Sigmoid colon (tissue), 7 donors: ENCODE measurements at places on chromosomes 5 and 9. TPM values are rescaled to one million over a fixed set of nuclear protein-coding genes. Genes with fewer than 3 reads are reported as not detected.

DNA sequence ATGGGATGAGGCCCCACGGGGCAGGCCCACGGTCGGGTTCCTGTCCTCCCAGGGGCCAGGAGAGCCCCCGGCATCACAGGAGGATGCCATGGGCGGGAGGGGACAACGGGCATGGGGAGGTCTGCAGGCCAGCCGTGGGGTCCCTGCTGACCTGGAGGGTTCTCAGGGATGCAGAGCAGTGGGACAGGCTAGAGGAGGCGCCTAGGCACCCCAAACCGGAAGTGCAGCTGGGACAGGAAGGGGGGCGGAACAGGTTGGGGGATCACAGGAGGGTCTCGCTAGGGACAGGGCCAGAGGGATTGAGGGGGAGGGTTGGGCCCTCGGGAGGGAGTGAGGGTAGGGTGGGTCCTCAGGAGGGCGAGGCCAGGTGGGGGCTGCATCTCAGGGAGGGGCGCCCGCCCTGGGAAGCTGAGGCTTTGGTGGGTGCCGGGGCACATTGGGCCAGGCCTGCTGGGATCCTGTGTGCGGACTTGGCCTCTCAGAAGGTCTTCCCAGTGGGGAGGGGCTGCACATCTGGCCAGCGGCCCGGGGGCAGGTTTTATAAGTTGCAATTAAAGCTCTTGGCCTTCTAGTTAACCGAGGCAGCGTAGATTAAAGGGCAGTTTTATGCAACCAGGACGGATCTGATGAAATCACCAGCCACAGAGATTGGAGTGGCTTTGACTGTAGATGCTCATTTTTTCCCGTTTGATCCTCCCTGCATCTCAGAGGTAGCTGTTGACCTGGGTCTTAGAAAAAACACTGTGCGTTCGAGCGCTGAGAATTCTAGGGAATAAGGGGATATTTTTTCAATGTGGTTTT is 20.1 kb downstream of the NKD2 start:
- no peaks in the 10 kb centered on the region for H3K27me3 ChIP-seq
- DNase-seq: peak; percentile 59
- H3K27ac ChIP-seq: no peak overlapping the region
- H3K36me3 ChIP-seq: no peaks in the 10 kb centered on the region

DNA sequence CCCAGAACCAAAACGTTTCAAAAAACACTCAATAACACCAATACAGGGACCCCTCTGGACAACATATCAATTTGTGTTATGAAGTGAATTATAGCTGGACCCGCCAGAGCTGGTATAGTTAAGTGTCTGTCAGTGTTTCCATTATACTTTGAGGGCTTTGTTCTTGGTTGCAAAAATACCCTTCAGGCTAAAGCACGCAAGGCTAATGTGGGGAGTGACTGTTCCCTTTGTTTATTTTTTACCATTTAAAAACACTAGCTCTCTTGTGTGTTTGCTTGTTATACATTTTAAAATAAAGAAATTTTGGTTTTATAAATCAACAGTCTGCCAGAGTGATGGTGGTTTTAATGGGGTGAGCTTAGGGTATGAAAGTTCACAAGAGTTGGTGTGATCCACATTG is 859.5 kb downstream of the PTPRD start:
- DNase-seq: no peak
- H3K4me3 ChIP-seq: no peak overlapping the region
- no peaks in the 10 kb centered on the region for H3K27me3 ChIP-seq

GRCh38 chr5:173324115-173325001 is 3.9 kb downstream of the STC2 start:
- peaks cover 11% of the 10 kb centered on the region for H3K27me3 ChIP-seq
- H3K36me3 ChIP-seq: no peaks in the 10 kb centered on the region
- H3K27ac ChIP-seq: peak overlapping the region; percentile 85
- no peaks in the 10 kb centered on the region for H3K4me1 ChIP-seq
- no peak overlapping the region for H3K4me3 ChIP-seq

GRCh38 chr5:93626801-93627200 is 43.8 kb downstream of the NR2F1 start:
- no peaks in the 10 kb centered on the region for H3K4me1 ChIP-seq
- no peak for DNase-seq
- no peak overlapping the region for H3K4me3 ChIP-seq
- no peak overlapping the region for H3K27ac ChIP-seq
- H3K36me3 ChIP-seq: no peaks in the 10 kb centered on the region

- no peak overlapping the region for H3K4me3 ChIP-seq
- no peaks in the 10 kb centered on the region for H3K27me3 ChIP-seq
- H3K36me3 ChIP-seq: peaks cover 23% of the 10 kb centered on the region
- H3K4me1 ChIP-seq: no peaks in the 10 kb centered on the region
Measured at GRCh38 chr9:96487949-96488348, 38.0 kb downstream of the HABP4 start.

DNA sequence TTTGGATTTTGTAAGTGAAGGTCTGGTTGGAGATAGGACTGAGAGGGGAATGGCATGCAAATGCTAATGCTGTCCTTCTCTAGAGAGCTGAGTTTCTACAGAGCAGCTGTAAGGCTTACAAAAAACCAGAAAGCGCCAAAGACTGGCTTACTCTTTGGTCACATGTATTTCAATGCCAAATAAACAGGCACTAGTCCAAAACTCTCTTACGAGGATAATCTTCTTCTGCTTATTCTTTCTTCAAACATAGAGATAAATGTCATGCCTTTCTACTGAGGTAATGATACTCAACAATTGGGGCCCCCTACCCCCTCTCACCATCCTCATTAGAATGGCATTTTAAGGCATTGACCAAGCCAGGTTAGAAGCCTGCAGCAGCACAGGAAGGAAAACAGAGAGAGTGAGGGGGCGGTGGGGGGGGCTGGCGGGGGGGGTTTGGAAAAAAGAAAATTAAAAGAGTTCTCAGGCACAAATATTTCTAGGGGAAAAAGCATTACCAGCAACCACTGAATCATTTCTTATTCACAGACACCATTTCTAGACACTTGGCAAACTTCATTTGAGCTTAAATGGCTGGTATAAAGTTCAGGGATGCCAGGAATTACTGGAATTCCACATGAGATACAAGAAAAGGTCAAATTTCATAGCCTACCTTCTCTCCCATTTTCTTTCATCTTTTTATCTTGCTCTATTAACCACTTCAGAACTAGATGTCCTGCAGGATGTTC is 34.0 kb downstream of the PUM3 start:
- no peaks in the 10 kb centered on the region for H3K36me3 ChIP-seq
- H3K27me3 ChIP-seq: no peaks in the 10 kb centered on the region
- H3K27ac ChIP-seq: peak overlapping the region; percentile 59
- H3K4me1 ChIP-seq: peaks cover 46% of the 10 kb centered on the region

GRCh38 chr5:175629793-175630192 is 28.1 kb upstream of the HRH2 start:
- H3K36me3 ChIP-seq: no peaks in the 10 kb centered on the region
- no peak overlapping the region for H3K27ac ChIP-seq
- no peaks in the 10 kb centered on the region for H3K27me3 ChIP-seq

- H3K36me3 ChIP-seq: no peaks in the 10 kb centered on the region
- H3K27ac ChIP-seq: no peak overlapping the region
- H3K4me3 ChIP-seq: no peak overlapping the region
- no peaks in the 10 kb centered on the region for H3K27me3 ChIP-seq
- DNase-seq: no peak
Measured at GRCh38 chr5:111548992-111549649, 36.8 kb upstream of the STARD4 start.

DNA sequence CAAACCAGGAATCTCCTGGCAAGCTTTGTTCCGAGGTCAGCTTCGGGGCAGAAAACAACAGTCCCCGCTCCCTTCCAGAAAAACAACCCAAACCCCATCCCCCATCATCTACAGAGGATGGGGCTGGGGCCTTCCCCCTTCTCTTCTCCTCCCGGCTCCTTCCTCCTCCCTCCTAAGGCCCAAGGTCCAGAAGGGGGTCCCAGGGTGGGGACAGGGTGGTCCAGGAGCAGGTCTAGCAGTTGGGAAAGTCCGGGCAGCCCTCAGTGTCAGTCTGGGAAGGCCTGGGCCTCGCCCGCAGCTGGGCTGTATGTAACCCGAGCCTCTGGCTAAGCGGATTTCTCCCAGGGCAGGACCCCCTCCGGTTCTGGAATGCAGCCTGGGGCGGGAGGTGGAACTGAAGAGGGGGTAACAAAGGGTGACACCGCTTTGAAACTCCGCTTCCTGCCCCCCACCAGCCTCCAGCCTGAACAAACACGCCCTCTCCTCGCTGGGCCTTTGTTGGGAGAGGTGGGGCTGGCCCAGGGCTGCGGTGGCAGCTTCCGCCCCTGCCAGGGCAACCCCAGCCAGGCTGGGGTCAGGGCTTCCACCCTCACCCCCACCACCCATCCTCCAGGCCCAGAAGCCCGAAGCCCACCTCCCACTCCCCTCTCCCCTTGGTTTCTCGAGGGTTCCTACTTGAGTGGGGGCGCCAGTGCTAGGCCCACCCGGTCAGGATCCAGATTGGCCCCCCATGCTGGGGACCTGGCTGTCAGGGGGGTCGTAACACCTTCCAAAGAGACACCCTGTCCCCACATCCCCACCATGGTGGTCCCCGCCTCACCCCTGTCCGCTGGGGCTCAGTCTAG is 63.5 kb downstream of the C9orf50 start:
- no peaks in the 10 kb centered on the region for H3K36me3 ChIP-seq
- H3K4me1 ChIP-seq: peaks cover 12% of the 10 kb centered on the region
- no peaks in the 10 kb centered on the region for H3K27me3 ChIP-seq
- H3K4me3 ChIP-seq: no peak overlapping the region
- no peak overlapping the region for H3K27ac ChIP-seq

DNA sequence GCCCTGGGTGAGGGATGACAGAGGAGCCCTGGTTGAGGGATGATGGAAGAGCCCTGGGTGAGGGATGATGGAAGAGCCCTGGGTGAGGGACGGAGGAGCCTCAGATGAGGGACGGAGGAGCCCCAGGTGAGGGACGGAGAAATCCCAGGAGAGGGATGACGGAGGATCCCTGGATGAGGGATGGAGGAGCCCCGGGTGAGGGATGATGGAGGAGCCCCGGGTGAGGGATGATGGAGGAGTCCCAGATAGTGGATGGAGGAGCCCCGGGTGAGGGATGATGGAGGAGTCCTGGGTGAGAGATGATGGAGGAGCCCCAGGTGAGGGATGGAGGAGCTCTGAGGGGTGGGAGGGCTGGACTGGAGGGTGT is 10.9 kb downstream of the PHF2 start:
- no peaks in the 10 kb centered on the region for H3K36me3 ChIP-seq
- H3K27me3 ChIP-seq: no peaks in the 10 kb centered on the region
- no peak overlapping the region for H3K27ac ChIP-seq
- DNase-seq: no peak
- H3K4me1 ChIP-seq: peaks cover 57% of the 10 kb centered on the region

DNA sequence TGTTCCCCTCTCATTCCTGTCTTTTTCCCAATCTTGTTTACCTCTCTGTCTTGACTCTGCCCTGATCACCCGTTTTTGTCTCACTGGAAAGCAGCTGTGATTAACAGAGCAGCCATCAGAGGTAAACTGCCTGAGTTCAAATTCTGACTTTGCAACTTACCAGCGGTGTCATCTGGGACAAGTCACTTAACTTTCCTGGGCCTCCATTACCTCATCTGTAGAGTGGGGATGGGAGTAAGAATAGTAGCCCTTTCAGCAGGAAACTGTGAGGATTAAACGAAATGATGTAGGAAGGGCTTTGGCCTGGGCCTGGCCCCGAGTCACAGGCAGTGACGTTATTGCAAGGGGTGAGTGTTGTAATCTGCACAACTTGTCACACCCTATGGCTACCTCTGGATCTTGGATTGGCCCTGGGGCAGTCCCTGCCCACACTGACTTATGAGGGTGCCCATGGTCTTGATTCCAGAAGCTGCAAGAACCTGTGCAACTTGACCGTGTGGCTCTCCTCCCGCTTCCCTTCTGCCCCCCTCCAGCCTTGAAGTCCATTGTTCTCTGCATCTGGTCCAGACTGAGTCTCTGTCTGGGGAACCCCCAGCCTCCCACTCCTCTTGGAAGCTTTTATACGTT is 657 bp upstream of the PCDH12 start:
- no peak overlapping the region for H3K27ac ChIP-seq
- H3K27me3 ChIP-seq: no peaks in the 10 kb centered on the region
- H3K36me3 ChIP-seq: no peaks in the 10 kb centered on the region
- DNase-seq: peak; percentile 78
- no peaks in the 10 kb centered on the region for H3K4me1 ChIP-seq

Gene SPATA31E1
- polyA plus RNA-seq: not detected

Gene CAMK4
- 0.60 TPM for polyA plus RNA-seq

Gene S1PR3
- 0.23 TPM for polyA plus RNA-seq

- H3K4me3 ChIP-seq: no peak overlapping the region
- no peaks in the 10 kb centered on the region for H3K4me1 ChIP-seq
- H3K27ac ChIP-seq: no peak overlapping the region
- no peak for DNase-seq
Measured at GRCh38 chr9:8412327-8412726, 612.7 kb upstream of the DMAC1 start.

DNA sequence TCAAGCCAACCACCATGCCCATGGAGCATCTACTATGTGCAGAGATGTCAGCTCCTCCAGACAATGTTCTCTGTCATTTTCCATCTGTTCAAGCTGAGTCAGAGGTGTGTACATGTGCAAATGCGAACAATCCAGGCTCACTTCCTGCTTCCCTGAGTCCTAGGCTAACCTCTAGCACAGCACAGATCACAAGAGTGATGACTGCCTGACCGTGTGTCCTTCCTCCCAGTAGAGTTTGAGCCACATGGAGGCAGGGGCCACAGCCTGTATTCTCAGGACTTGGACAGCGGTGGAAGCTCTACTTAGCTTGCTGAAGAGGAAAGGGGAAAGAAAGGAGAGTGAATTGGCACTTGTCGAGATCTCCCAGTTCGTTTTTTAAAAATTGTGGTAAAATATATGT is 87.2 kb downstream of the KCNIP1 start:
- peak; percentile 20 for DNase-seq
- no peaks in the 10 kb centered on the region for H3K4me1 ChIP-seq
- H3K36me3 ChIP-seq: no peaks in the 10 kb centered on the region
- H3K4me3 ChIP-seq: no peak overlapping the region
- H3K27me3 ChIP-seq: no peaks in the 10 kb centered on the region
